ENCODE measurements at places on chromosomes 2 and 18.

GRCh38 chr2:9208875-9209274 lies 2.3 kb downstream of the ASAP2 start:
- no peak for DNase-seq

DNA sequence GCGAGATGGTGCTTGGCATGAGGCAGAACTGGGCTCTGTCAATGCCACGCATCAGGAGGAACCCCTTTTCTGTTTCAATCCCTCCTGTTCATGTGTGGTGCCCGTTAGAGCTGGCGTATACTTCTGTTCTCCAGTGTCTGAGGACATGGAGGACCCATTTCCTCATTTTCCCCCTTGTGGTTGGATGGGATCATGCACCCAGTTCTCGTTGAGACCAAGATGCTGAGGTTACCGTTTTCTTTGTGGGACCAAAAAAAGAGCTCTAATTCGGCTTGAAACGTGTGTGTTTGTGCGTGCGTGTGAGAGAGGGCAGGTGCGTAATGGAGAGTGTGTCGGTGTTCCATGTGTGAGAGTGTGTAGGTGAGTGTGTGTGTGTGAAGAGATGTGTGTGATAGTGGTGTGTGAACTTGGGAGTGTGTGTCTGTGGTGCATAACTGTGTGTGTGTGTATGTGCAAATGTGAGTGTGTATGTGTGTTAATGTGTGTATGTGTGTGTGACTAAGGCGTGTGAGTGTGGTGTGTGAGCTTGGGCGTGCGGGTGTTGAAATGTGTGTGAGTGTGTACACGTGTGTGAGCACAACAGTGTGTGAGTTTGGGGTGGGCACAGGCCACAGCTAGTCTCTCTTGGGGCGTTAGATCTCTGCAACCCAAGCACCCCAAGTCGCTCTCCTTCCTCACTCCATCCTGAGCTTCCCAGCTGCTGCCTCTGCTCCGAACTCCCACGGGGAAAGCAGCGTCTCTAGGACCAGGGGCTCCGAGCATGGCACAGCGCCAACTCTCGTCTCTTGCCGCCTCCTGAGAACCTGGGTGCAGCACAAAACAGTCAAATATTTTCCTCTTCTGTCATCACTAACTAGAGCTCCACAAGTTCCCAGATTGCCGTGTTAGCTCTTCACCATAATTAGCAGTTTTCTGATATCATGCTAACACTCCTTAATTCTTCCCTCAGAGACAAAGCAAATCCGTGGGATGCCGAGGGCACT lies 75.8 kb downstream of the LONRF2 start:
- DNase-seq, result no peak

- no peak for DNase-seq
Observed at GRCh38 chr2:129796225-129796624, 183.2 kb upstream of the RAB6C start.

DNA sequence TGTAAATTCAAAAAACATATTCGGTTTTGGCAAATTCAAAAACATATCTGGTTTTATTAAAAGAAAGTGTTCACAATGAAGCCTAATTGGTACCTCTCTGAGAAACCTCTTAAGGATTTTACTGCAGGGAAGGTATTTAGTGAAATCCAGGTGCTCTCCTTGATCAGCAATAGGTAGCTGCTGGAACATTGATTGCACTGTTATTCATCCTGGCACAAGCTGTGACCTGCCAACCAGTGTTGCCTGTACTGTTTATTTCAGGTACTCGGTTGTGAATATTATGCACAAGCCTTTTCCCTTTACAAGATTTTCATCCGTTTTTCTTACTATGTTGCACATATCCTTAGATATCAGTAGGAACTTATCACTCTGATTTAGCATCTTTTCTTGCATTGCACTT lies 155.8 kb upstream of the ZEB2 start:
- no peak for DNase-seq

DNA sequence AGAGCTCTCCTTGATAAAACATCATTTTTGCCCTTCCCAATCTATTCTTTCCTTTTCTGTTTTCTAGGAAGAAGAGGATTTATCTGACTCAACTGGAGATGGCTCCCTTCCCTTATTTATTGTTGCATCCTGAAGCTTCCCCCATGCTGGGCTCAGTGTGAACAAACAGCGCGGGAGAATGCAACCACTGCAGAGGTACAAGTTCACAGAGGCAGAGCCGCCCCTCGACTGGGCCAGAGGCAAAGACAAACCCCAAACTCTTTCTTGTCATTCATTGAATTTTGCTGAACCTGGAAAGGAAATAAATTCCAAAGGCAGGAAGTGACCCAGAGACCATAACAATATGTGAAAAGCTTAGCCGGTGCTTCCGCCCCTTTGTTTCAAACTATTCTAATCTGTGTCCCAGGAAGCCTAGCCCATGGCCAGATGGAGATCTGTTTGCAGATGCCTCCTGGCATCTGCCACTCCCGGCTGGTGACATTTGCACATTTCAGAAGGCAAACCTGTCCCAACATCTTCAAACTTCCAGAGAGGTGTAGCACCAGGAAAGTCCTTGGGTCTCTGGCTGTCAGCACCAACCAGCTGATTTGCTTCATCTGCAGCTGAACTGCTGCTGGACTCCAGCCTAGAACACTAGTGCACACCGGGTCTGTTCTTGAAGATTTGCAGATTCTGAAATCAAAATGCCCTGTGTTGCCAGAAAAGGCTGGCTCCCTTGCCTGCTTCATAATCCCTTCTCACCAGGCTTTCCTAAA lies 79.4 kb upstream of the MAP4K3 start:
- no peak for DNase-seq

GRCh38 chr2:3805201-3805939 lies 102.0 kb downstream of the DCDC2C start:
- DNase-seq, result no peak

DNA sequence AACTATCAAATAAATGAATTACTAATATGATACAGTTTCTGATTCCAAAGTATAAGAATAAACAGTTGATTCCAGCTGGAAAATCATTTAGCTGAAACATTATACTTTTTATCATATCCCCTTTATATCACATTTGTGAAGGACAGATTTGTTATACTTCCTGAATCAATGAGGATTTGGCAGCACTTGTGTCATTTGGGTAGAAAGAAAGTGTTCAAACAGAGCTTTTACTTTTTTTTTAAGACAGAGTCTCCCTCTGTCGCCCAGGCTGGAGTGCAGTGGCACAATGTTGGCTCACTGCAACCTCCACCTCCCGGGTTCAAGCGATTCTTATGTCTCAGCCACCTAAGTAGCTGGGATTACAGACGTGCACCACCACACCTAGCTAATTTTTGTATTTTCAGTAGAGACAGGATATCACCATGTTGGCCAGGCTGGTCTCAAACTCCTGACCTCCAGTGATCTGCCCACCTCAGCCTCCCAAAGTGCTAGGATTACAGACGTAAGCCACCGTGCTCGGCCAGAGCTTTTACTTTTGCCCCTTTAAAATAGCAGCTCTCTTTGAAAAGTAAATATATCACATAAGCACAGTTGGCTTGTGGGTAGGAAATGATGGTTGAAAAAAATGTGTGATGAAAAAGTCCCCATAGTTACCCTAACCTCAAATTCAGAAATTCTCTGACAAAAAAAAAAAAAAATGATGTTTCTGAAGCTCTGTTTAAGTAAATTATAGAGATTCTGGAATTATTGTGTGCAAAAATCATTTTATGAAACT lies 95.2 kb downstream of the DTNA start:
- no peak for DNase-seq

- no peak for DNase-seq
Observed at GRCh38 chr18:3689091-3689490, 239.1 kb downstream of the TGIF1 start.

GRCh38 chr2:62568074-62568473 lies 62.1 kb upstream of the TMEM17 start:
- no peak for DNase-seq

GRCh38 chr2:143171817-143172216 lies 42.6 kb downstream of the ARHGAP15 start:
- DNase-seq, result no peak

GRCh38 chr2:62192811-62193210 lies 3.1 kb upstream of the B3GNT2 start:
- DNase-seq, result no peak

GRCh38 chr2:215722125-215722524 lies 286.3 kb upstream of the FN1 start:
- DNase-seq, result no peak

DNA sequence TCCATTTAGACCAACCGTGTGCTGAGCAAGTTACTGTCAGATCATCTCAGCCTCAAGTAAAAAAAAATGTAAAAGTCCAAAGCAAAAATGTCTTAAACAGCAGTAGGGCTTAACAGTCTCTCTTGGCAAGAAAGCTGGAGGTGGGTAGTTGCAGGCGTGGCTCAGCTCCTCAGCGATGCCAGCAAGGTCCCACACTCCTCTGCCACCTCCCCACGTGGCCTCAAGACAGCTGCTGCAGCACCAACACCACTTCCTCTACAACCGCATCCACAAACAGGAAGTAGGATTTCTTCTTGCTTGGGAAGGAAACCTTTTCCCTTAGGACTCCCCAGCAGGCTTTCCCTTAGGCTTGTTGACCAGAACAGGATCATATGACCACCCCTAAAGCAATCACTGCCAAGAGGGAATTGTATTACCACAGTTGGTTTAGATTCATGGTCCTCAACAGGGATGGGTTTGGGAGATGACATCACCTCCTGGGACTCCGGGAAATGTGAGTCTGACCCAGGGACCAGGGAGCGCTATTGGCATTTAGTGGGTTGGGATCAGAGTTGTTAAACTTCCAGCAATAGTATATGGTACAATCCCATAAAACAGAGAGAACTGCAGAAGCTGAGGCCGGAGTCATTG lies 97.1 kb downstream of the MAPK4 start:
- no peak for DNase-seq

- DNase-seq, result no peak
Observed at GRCh38 chr2:233107831-233108300, 47.7 kb downstream of the INPP5D start.

DNA sequence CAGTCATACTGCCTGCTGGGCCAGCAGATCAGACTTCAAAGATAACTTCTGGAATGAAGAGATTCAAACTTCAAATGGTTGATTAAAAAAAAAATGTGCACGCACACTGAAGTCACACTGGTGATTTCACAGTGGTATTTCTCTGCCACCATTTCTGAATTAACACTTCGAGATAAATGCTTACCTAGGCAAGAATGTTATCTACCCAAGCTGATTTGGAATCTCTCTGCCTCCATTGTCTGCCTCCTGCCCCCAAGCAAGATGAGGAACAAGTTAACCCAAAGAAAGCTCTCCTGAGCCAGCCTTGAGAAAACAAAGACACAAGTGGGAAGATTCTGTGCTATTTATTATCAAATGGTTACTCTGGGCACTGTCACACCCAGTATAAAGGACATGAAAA lies 6.5 kb downstream of the LAMA1 start:
- no peak for DNase-seq

GRCh38 chr18:24763765-24764513 lies 303.5 kb downstream of the HRH4 start:
- DNase-seq, result no peak

GRCh38 chr2:45305599-45305998 lies 296.3 kb upstream of the SIX2 start:
- no peak for DNase-seq

DNA sequence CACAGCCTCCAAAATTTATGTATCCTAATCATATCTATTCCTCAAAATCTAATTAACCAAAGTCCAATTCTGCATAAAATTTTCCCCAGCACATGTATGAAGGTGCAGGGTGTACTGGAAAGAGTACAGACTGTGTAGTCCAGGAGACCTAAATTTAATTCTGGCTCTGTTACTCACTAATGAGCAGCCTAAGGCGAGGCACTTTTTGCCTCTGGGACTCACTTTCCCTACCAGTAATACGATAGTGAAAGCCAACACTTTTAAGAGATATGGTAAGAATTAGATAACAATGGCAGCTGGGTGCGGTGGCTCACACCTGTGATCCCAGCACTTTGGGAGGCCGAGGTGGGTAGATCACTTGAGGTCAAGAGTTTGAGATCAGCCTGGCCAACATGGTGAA lies 177.7 kb downstream of the PIEZO2 start:
- no peak for DNase-seq

DNA sequence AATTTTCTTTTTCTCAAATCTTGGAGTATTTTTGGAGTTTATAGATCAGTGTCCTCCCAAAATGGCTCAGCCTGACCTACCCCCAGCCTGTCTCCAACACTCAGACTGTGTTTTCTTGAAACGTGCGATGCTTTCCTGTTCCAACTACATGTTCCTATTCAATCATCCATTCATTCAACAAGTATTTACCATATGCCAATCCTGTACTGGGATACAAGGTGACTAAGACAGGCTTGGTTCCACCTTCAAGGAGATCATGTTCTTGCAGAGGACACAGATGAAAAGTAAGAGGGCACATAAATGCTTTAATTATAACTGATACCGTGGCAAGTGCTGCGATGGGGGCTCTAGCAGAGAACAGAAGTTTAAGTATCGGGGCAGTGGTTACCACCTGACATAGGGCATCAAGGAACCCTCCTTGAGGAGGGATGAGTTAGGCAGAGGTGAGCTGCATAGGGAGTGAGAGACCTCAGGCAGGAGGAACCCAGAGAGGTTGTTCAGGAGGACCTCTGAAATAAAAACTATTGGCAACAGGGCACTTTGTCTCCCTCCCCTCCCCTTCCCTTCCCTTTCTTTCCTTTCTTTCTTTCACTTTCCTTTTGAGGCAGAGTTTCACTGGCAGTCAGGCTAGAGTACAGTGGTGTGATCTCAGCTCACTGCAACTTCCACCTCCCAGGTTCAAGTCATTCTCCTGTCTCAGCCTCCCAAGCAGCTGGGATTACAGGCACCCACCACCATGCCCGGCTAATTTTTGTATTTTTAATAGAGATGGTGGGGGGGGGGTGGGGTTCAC lies 469.0 kb downstream of the EPHA4 start:
- DNase-seq, result no peak

GRCh38 chr2:40213619-40214018 lies 238.3 kb downstream of the SLC8A1 start:
- no peak for DNase-seq

DNA sequence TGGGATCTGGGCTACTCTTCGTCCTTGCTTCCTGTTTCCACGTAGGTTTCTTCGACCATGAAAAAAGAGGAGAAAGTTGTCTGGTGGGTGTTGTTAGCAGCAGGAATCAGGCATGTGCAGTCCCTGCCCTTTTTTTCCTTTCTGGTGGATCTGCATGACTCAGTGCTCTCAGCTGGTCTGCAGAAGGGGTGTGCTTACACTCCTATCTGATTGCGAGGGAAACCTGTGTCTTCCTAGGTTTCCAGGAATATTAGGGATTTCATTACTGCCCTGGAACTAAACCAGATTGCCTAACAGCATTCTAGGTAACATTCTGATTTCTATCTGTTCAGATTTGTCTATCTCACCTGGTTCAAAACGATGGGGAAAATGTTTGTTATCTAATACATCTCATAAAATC lies 174.3 kb downstream of the CCDC102B start:
- no peak for DNase-seq

- no peak for DNase-seq
Observed at GRCh38 chr18:2526329-2526728, 45.0 kb downstream of the METTL4 start.

DNA sequence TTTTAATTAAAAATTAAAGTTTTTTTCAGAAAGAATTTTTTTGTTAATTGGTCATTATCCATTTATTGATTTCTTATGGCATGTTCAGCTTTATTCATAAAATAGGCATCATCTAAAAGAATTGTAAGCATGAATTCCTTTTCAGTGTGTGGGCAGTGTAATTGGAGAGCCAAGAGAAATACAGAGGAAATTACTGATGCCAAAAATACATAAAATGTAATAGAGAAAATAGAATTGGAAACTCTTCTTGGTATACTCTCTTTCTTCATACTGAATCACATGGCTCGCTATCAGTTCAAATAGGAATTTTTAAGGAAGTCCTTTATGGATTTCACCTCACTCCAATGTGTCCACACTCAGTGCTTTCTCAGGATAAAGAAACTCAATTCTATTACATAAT lies 663.6 kb upstream of the NRXN1 start:
- DNase-seq, result no peak

GRCh38 chr2:138893746-138894145 lies 113.6 kb upstream of the NXPH2 start:
- no peak for DNase-seq
